ENCODE measurements at places on chromosomes 2 and 18.

- no peak for DNase-seq
Observed at GRCh38 chr2:42045352-42045751, 2.5 kb upstream of the PKDCC start.

- no peak for DNase-seq
Observed at GRCh38 chr2:120228503-120228902, 5.3 kb upstream of the TMEM185B start.

GRCh38 chr2:133265432-133265949, 302.8 kb downstream of the NCKAP5 start:
- DNase-seq, result no peak

- DNase-seq, result no peak
Observed at GRCh38 chr2:239308661-239309397, 92.0 kb downstream of the HDAC4 start.

- DNase-seq, result no peak
Observed at GRCh38 chr2:104866122-104866864, 12.4 kb downstream of the POU3F3 start.

DNA sequence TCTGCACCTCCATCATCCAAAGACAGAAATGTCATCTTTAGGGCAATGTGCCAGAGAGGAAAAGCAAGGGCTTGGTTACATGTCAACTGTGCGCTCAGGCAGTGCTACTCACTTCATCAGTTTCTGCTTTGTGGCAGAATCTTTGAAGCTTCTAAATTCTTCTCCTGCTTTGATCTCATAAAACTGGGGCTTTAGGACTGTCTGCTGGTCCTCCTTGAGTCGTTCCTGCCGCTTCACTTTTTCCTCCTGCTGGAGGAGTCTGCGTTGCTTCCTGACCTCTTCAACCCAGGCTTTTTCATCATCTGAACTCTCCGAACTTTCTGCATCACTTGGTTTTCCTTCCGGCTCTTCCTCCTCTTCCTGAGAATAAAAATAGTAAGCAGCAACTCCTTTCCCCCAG, 100.8 kb downstream of the NOL10 start:
- no peak for DNase-seq

- DNase-seq, result no peak
Observed at GRCh38 chr2:12890066-12890465, 173.3 kb downstream of the TRIB2 start.

DNA sequence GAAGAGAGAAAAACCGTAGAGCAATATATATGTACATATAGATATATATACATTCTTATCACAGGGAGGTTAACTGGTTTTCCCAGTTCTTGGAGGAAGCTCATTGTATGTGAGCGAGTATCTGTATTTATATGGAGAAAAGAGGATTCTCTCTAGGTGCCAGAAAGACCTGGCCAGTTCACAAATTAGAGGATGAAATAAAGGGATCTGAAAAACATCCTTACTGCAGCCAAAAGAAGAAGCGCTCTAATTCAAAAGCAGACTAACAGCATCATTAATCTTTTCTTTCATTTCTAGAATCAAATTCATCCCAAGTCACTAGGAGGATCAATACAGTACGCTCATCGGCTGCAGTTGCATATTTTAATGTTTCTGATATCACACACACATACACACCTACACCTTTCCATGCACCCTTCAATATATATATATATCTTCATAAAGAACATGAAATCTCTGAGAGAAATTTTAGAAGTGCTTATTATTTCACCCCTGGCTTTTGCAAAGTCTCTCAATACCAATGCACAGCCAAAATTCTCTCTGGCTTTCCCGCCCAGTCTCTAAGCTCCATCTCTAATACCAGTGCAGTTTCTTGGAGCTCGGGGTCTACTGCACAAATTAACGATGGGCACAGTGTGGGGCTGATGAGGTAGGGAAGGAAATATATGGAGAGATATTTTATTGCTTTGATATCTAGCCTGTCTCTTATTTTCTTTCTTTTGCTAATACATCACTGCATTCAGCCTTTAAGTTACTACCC, 731 bp downstream of the NRXN1 start:
- no peak for DNase-seq

DNA sequence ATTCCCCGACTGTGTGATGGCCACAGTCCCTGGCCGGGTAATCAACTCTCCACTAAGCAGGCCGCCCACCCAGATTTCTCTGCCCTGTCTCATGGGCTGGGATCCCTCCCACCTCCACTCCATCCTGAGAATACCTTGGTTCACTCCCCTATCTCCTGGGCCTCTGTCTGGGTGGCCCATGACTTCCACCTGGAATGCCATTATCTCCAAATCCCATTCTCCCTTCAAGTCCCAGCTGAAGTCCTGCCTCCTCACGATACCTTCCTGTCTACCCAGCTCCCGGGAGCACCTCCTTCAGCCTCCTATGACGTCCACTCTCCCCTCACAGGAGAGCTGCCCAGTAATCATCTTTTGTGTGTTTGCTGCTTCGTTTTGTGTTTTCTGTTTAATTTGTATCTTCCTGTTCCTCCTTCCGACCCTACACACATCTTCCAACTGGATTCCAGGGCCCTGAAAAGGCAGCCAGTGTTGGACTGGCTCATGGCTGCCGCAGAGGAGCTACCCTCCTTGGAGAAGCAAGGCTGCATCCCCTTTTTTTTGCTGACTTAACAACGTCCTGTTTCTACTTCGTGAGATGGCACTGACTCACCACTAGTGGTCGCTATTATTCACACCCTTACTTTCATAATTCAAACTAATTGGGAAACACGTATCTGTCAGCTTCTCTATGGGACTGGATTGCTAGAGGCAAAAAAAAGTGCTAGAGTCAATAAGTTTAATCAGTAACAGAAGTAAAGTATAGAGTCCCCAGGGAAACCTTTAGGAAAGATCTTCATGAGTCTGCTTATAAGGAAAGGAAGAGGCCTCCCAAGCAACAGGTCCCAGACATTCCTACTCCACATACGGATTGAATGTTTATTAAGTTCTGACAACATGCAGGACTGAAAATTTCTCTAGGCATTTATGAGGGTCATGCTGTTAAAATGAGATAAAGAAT, 171.9 kb upstream of the GATA6 start:
- DNase-seq, result peak; percentile 0

DNA sequence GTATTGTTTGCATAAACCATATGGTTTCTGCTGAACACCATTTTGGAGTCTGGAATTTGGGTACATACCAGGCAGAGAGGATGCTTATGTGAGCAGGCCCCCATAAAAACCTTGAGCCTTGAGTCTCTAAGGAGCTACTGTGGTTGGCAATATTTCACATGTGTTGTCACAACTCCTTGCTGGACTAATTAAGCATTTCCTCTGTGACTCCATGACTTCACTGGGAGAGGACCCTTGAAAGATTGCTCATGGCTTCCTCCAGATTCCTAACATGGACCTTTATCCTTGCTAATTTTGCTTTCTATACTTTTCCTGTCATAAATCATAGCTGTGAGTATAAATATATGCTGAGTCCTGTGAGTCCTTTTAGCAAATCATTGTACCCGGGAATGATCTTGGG, 7.6 kb upstream of the COQ10B start:
- DNase-seq, result no peak

GRCh38 chr2:233189025-233189424, 62.4 kb upstream of the ATG16L1 start:
- no peak for DNase-seq

DNA sequence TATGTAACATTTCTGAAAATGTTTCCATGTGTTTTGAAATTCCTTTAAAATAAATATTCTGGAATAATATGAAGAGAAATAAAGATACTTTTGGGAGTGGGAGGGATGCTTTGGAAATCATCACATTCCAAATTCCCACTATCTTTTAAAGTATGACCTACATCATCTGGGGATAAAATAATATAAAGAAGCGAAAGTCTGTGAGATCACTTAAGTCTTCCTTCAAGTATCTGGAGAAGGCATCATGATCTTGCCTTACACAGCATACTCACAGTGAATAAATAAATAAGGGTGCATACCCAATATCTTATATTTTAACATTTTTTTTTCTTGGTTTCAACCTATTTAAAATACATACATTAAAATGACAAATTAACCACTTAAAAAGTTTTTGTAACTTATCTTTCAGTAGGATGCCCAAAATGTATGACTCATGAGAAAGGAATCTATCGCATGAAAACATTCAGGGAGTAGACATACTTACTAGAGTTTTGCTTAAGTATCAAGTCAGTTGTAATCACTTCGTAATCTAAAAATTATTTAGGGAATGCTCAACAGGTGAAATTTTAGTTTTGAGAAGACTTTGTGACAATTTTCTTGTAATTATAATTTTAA, 248.3 kb upstream of the COL3A1 start:
- DNase-seq, result no peak

GRCh38 chr18:76988031-76988826, 144.4 kb downstream of the MBP start:
- DNase-seq, result no peak

- no peak for DNase-seq
Observed at GRCh38 chr2:112722816-112723546, 2.2 kb downstream of the NT5DC4 start.

- DNase-seq, result peak; percentile 35
Observed at GRCh38 chr2:44169155-44169898, 652 bp downstream of the PPM1B start.

DNA sequence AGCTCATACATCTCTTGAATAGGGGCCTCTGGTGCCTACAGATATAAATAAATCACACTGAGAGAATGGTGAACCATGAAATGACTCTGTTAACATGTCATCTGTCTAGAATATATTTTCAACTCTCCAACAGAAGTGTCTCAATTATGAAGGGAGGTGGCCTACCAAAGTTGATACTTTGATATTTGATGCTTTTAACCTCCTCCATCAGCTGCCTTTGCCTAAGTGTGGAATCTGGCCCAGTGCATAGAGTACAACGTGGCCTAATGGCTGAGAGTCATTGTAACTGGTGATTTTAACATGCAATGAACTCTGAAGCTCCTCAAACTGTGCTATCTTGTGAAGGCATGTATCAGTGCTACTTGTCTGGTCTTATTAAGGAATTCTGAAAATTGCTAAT, 93.4 kb downstream of the MYO3B start:
- DNase-seq, result no peak

DNA sequence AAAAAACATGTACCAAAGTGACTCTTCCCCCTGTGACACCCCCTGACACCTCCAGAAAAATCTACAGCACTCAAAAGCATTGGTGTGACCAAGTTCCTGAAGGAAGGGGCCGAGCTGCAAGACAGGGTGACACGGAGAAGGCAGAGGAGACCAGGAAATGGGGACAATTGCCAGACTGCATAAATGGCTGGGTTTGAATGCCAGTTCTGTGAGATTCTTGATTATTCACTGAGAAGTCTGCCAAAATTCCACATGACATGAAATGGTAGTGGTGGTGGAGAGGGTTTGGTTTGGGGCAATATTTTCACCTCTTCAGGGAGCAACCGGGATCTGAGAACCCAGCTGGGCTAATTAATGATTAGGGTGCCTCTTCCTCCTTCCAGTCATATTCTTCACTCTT, 178.5 kb downstream of the ARL4C start:
- DNase-seq, result no peak

DNA sequence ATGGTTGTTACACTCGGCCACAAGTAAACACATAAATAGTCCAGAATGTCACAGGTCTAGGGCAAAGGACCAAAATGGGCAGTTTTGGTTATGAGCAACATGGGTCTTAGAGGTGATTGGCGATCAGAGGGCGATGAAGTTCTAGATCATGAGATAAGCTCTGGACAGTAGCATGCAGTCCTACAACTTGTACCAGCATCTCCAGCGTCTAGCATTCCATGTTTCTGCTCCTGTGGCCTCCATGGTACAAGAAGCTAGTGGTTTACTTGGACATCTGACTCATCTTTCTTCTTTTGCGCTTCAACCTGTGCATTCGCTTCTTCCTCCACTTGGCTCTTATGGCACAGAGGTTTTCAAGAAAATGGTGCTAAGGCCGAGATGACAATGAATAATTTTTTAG, 8.9 kb upstream of the MMADHC start:
- no peak for DNase-seq

- no peak for DNase-seq
Observed at GRCh38 chr18:64100116-64100922, 48.6 kb downstream of the LINC00305 start.

DNA sequence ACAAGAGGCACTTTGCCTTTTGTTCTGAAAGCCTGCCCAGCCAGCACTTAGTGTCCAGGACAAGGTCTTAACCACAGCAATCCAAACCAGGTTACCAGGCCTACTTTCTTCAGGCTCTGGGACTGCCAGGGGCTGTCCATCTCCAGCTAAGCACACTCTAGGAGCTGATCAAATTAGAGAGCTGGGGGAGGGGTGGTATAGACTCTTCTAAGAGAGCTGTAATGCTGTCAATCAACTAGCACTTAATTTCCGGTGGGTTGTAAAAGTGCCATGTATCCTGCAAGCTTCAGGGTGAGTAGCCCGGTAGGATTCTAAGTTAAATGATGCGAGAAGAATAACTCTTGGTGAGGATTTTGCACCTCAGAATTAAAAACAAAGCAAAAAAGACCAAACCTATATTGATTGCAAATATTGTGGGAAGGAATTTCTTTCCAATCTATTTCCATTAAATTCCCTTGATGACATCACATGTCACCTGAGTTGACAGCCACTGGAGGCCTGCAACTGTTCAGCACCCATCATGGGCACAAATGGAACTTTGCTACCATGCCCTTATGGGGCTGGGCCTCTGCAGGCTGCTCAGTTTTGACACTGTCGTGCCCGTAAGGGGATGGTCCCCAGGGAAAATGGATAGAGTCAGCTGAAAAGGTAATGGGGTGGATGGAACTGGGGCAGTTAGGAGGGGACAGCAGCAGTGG, 8.7 kb upstream of the COX7A2L start:
- DNase-seq, result no peak

- no peak for DNase-seq
Observed at GRCh38 chr2:184037273-184037672, 561.1 kb upstream of the ZNF804A start.

DNA sequence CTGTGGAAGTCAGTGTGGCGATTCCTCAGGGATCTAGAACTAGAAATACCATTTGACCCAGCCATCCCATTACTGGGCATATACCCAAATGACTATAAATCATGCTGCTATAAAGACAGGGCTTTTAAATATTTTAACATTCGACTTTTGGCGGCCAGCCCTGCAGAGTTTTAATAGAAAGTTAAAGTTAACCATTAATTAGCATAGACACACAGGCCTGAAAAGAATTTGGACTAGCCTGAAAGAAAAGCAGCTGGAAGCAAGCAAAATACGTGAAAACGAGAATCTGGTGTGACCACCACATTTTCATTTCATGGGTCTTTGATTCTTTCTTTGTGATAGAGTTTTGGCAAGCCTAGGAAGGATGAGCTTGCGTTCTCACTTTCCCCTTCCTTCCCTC, 184.0 kb downstream of the SCG2 start:
- DNase-seq, result no peak

DNA sequence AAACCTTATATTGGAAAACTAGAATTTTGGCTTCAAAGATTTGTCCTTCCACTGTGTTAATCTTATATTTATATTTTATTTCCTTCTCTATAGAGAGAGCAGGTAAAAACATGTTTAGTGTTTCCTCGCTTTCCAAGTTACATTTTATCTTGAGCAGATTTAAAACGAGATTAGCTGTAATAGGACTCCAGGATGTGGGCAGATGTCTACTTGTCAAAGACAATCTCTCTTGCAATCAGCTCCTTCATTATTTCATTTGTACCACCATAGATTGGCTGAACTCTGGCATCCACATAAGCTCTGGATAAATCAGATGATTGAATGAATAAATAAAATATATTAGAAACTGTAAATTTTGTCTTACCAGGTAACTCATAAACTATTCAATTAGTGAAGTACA, 17.5 kb upstream of the KANSL1L start:
- no peak for DNase-seq

Data from naive thymus-derived CD8-positive, alpha-beta T cell (primary cell).